ENCODE measurements at places on chromosomes 5 and 9.

GRCh38 chr5:112160652-112161391 lies 258.3 kb downstream of the EPB41L4A start:
- DNase-seq = peak; percentile 71

DNA sequence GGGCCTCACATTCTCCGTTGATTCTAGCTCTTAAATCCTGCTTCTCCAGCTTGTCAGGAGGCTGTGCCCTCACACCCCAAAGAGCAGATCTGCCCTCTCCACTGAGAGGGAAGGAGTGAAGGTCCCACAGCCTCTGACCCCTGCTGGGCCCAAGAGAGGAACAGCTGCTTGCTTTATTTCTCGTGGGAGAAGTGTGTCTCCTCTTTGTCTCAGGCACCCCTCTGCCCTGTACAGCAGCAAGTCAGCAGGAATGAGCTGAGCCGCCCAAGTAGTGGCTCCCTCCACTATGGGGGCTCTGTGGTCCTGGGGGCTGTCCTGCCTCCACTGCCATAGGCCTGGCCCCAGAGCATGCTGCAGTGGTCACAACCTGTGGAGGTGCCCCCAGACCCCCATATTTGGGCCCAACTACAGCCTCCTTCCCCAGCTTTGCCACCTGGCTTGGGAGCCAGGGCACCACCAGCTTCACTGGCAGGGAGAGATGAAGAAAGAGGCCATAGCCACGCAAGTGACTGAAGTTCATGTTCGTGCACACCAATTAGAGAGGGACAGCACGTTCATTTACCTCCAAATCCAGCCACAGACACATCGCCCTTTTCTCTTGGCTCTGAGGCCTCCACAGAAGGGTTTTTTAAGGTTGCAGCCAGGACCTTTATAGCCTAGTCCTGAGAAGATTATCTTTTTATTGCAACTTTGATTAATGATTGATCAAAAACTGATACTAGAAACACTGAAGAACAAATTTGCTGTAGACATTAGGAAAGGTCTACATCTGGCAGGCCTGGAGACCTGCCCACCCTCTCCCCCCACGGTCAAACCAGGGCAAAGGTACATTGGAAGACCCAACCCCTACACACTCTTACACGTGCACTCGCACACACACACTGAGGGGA lies 27.5 kb downstream of the IRF1 start:
- DNase-seq = no peak

DNA sequence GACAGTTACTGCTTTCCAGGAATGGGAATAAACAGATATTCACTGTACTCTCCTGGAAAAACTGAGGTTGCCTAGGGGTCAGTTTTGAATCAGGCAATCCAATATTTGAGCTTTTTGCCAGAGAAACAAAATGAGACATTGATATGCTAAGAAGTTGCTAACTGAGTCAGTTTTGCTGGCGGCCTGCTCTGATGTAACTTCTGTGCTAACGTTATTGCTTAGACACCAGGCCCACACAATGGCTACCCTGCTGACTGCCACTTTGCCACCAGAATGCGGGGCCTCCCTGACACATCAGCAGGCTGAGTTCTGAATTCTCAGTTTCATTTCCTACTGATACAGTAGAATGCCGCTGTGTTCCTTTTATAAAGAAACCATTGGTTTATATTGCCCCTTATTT lies 18.2 kb upstream of the ZNF618 start:
- no peak for DNase-seq

DNA sequence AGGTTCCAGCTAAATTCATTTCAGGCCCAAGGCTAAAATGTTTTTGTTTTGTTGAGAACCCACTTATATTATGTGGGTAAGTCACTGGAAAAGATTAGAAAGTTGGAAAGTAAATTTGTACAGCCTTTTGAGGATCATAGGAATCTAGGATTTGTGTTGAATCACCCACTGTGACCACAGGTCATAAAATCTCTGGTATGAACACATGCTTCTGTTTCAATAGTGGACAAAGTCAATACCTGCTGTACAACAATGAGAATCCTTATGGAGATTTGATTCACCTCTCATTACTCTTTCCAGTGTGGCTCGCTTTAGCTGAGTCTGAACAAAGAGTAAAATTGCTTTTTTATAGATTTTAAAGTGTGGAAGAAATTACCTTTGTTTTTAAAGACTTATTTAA lies 369.5 kb downstream of the TMEM167A start:
- DNase-seq = peak; percentile 6

DNA sequence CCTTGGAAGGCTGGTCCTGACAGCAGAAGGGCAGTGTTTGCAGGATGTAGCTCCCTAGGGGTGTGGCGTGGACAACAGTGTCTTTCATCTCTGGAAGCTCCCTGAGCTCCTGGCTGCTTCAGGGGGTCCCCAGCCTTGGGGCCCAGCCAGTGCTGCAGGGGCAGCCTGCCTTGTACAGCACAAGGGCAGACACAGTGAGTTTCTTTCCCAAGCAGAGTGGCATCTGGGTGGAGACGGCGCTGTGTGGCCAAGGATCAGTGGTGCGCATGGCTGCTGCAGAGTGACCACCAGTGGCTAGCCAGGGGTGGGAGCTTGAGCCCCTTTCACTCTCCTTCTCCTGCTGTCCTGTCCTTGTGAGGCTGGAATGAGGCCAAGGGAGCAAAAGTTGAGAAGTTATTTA lies 7.6 kb upstream of the IRX4 start:
- DNase-seq = no peak

DNA sequence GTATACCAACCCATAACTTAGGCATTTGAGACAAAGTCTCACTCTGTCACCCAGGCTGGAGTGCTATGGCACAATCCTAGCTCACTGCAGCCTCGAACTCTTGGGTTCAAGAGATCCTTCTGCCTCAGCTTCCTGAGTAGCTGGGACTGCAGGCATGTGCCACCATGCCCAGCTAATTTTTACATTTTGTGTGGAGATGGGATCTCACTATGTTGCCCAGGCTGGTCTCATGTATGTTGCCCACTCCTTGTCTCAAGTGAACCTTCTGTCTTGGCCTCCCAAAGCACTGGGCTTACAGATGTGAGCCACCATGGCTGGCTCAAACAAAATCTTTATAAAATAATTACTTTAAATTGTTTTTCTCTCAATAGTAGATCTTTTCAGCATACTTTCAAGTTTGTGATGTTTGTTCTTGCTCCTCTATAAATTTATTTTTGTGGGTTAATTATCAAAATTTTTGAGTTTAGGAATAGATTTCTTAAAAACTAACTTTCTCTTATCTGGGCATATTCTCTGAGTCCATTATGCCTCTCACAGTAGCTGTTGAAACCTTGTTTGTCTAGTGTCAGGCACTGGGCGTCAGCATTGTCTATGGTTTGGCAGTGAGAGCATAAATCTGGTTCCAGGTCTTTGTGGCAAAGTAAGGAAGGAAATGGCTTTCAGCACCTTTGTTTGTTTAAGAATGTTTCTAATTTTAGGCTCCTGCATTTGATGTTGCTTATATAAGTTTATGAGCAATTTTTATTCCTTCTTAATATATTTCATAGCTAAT lies 38.7 kb downstream of the NLN start:
- no peak for DNase-seq

DNA sequence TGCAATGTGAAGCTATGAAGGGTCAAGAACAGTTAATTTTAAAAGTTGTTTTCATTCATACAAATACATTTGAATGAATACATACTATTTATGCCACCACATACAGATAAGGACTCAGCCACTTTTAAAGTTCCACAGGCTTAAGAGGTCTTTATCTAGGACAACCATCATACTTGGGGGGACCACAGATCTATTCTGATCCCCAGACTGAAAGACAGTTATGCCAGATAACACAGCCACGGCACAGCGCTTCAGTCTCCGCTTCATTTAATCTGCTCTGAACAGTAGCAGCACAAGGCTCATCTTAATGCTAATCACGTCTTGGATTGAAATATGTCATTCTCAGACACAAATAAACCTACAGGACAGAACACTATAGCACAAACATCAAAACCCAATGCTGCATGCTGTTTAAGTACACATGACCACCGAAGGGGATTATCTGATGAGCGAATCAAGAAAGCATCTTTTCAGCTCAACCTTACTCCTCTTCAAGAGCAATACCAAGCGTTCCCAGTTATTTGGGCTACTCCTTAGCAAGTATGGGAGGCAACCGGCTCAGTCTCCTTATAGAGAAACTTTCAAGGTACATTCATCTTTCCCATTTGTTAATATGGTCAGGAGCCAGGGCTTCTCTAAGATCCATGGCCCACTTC lies 33.3 kb downstream of the PUM3 start:
- DNase-seq = no peak

DNA sequence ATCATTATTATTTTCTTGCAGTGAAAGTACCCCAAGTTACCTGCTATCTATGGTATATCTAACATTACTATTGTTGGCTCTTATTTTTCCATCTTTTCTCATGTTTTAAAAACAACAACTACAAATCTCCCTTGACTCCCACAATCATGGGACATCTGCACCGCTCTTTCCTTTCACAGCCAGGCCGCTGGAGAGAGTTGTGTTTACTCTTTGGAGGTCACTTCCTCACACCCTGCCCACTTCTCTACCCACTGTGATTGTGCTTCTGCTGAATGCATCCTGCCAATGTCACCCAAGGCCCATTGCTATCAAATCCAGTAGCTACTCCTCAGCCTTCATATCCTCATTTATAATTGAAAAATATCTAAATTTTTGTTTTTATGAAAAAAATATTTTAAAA lies 29.7 kb downstream of the SLC28A3 start:
- no peak for DNase-seq

DNA sequence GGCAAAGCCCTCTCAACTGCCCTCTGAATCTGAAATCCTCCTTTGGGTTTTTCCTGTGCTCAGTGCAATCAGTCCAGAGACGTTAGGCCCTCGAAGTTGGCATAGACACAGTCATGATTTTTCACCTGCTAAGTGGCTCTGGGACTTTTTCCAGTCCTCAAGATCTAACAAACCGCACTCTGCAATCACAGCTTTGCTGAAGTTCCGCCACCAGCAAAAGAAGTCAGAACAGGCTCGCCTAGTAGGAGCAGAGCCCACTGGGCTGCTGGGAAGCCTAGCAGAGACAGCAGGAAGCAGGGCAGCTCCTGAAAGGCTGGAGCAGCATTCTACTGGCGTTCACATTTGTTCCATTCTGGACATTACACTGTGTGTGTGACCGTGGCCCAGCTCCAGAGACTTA lies 222.8 kb upstream of the KIF2A start:
- DNase-seq = no peak

DNA sequence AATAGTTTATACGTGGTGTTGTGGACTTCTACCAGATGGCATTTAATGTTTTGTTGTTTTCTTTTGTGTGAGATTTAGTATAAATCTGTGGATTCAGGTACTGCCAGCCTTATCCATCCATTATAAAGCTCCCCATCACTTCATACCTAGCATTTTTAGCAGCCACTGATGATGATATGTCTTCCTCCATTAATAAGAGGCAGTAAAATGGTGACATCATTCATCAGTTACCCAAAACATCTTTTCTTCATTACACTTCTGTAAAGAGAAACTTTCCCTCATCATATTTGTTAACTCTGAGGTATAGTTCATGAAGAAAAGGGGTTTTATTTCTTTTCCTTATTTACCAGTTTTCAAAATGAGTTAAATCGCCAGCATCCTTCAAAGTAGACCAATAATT lies 19.4 kb downstream of the CHD1 start:
- DNase-seq = no peak

GRCh38 chr5:162487528-162488525 lies 420.3 kb downstream of the GABRG2 start:
- no peak for DNase-seq

- DNase-seq = no peak
These were observed 49.4 kb downstream of the C9orf50 start for GRCh38 chr9:129571298-129572051.

DNA sequence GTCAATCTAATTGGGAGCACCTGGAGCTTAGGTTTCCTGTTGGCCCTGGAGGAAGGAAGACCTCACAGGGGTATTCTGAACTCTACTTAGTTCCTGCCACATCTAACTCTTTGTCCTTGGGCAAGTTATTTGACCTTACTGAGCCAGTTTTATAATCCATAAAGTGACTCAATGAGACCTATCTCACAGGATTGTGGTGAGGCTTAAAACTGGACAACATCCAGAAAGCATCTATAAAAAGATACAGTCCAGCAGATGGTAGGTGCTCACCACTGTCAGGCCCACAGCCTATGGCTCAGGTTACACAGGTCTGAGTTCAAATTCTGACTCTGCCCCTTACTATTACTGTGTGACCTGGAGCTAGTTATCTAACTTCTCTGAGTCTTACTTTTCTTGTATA lies 23.3 kb downstream of the KCNV2 start:
- DNase-seq = no peak

GRCh38 chr5:107796797-107797196 lies 126.1 kb upstream of the EFNA5 start:
- DNase-seq = no peak

DNA sequence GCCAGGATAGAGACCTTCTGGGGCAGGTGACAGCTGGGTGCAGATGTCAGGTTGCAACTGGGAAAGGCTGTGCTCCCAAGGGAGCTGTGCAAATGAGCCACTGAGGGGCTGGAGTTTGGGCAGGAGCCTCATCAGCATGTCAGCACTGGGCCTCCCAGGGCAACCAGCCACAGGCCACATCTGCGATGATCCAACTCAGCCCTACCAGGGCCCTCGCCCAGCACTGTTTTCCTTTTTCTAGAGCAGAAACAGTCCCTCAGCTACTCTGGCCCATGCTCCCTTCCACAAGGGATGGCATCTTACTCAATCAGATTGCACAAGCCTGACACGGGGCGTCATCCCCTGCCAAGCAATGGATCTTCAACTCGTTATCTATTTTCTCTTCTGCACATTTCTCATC lies 24.8 kb downstream of the NIPAL4 start:
- no peak for DNase-seq

- DNase-seq = no peak
These were observed 656 bp downstream of the CEP78 start for GRCh38 chr9:78236551-78236910.

DNA sequence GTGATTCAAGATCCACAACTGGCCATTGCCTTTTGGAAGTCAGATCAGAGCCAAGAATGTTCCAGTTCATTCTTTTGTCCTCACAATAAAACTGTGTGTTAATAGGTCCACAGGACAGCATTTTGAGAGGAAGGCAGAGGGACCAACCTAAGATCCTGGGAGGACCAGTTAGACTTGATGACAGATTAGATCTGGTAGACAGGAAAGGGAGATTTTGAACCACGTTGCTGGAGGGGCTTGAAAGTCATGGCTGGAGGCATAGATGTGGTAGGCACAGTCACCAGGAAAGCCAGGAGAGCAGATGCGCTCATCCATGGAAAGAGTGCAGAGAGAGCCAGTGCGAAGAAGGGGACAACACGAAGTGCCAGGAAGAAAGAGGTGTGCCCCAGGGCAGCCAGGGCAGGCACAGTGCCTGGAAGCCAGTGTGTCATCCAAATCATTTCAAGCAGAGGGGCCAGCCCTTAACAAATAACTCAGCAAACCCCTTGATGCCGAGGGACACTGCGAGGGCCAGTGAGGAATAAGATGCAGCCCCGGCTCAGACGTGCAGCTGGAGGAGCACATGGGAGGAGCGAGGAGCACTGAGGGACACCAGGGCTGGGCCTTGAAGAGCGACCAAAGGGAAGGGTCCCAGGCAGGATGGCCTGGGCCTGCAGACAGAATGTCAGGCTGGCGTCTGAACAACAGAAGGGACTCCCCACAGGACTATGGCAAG lies 12.8 kb upstream of the SLC2A8 start:
- DNase-seq = no peak

- DNase-seq = no peak
These were observed 307.3 kb upstream of the KCNN2 start for GRCh38 chr5:114054594-114054993.

GRCh38 chr9:87498811-87499360 lies 1.2 kb downstream of the DAPK1 start:
- no peak for DNase-seq

- DNase-seq = no peak
These were observed 37.5 kb downstream of the RETREG1 start for GRCh38 chr5:16579142-16579847.
